ENCODE measurements at places on chromosomes 16 and 17.
A peak's percentile ranks its signal among the peaks of the same experiment; 100 is the strongest.

- peak; percentile 79 for DNase-seq
Measured at GRCh38 chr17:38584350-38584925, 21.3 kb downstream of the SRCIN1 start.

DNA sequence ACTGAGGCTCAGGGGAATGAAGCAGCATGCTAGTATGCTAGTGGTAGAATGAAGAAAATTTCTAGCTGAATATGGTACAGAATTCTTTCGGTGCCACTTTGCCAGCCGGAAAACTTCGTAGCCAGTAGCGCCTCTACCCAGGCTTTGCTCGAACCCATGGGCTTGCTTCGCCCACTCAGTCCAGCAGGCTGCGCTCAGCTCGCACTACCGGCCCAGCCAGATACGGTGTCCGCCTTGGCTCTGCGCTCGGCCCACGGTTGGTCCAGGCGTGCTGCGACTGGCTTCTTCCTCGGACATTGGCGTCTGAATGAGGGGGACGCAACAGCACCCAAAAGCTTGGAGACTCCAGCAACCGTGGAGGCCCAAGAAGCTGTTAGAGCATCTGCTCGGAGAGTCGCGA lies 372.5 kb upstream of the CDH8 start:
- DNase-seq = no peak

GRCh38 chr17:47252766-47253512 lies 688 bp upstream of the ITGB3 start:
- DNase-seq = no peak

GRCh38 chr16:71794018-71794417 lies 14.6 kb downstream of the AP1G1 start:
- DNase-seq = no peak

Data from BE2C (cell line).